ENCODE measurements at places on chromosomes 7 and 10. TPM values are rescaled to one million over a fixed set of nuclear protein-coding genes. Genes with fewer than 3 reads are reported as not detected.

The GIMAP2 gene
- total RNA-seq = under 0.01 TPM

The CCDC146 gene
- 1.5 TPM for total RNA-seq

The CCDC172 gene
- not detected for total RNA-seq

The TRIL gene
- 0.65 TPM for total RNA-seq

The TBX20 gene
- 8.6 TPM for total RNA-seq

The MBL2 gene
- not detected for total RNA-seq

The ABCC2 gene
- total RNA-seq = 0.89 TPM

All from smooth muscle cell of the umbilical artery (primary cell).